ENCODE measurements at places on chromosomes 12 and 14.
A peak's percentile ranks its signal among the peaks of the same experiment; 100 is the strongest.

- no peak for ATAC-seq
Observed at GRCh38 chr12:131119936-131120335, 166.2 kb downstream of the ADGRD1 start.

- ATAC-seq: peak; percentile 17
Observed at GRCh38 chr12:6533653-6533922, 729 bp upstream of the GAPDH start.

DNA sequence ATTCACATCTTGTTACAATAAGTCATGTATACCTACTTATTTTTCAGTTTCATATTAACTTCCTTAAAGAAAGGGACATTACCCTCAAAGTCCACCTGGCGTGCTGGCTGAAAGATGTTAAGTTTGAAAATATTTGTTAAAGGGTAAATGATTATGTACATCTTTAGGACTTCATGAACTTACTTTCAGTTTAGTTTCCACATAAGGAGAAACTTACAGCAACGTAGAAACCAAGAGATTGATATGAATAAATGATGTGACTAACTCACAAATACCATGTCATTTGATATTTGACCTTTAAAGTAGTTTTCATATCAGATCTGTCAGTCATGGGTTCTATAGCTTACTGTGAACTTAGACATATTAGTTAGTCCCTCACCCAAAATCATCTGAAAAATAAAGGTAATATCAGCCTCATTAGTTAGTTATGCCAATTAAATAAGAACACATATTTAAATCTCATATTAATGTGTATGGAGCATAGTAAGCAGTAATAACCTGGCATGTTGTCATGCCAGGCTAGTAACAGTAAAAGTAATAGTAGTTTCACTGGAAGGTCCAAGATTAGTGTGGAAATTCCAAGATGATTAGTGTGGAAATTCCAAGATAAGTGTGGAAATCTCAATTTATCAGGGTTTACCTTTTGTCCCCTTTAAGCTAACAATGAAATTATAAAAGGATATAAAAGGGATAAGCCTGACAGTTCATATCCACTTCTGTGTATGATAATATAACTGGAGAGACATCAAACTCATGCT lies 1.9 kb upstream of the CLEC2D start:
- peak; percentile 71 for ATAC-seq

GRCh38 chr12:104638851-104639240 lies 182.1 kb downstream of the CHST11 start:
- no peak for ATAC-seq

Measured in stimulated activated memory B cell treated with anti-CD40 and anti-IgM and Interleukin-4, amounts not matched to agents 10 μg/mL and 1 μg/mL and 100 μg/mL, for 72 hours (primary cell).